Sigmoid colon (tissue), 7 donors: ENCODE measurements at places on chromosomes 6 and 20. TPM values are rescaled to one million over a fixed set of nuclear protein-coding genes. Genes with fewer than 3 reads are reported as not detected.

GRCh38 chr20:47993035-47993755 lies 207.9 kb upstream of the SULF2 start:
- no peak for DNase-seq

GRCh38 chr6:20092071-20092566 lies 120.2 kb downstream of the MBOAT1 start:
- DNase-seq = no peak

DNA sequence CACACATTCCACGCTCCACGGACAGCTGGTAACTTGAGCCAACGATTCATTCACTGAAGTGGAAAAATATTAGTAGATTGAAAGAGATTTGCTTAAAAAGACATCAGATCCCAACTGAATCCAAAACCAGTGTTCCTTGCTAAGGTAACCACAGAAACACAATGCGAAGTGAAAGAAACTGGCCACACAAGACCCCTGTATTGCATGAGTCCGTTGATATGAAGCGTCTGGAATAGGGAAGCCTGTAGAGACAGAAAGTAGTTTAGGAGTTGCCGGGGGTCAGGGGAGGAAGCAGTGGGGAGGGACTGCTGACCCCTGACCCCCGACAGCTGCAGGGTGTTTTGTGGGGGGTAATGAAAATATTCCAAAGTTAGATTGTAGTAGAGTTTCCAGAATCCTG lies 10.0 kb downstream of the PCK1 start:
- no peak for DNase-seq

GRCh38 chr6:77273929-77274328 lies 189.4 kb downstream of the HTR1B start:
- no peak for DNase-seq

GRCh38 chr6:13810688-13811446 lies 3.5 kb downstream of the MCUR1 start:
- DNase-seq = no peak

Gene REV3L
- total RNA-seq = 84.0 TPM

Gene FKBP5
- 202 TPM for total RNA-seq
